ENCODE measurements at places on chromosomes 4 and X.

DNA sequence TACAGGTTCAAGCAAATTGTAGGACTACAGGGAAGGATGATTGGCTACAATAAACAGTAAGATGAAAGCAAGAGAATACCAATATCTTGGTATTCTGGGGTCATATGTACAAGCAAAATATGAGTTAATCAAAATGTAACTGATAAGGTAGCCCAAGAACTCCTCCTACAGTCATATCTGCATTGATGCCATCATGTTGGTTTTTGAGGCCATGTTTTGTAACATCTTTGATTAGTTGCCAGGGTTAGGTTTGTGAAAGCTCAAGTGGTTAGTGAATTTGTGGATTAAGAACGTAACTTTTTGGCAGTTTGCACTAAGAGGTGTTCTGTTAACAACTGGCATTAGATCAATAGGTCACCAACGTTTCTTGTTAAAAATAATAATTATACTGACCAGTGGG lies 59.6 kb downstream of the USP9X start:
- no peak for DNase-seq

DNA sequence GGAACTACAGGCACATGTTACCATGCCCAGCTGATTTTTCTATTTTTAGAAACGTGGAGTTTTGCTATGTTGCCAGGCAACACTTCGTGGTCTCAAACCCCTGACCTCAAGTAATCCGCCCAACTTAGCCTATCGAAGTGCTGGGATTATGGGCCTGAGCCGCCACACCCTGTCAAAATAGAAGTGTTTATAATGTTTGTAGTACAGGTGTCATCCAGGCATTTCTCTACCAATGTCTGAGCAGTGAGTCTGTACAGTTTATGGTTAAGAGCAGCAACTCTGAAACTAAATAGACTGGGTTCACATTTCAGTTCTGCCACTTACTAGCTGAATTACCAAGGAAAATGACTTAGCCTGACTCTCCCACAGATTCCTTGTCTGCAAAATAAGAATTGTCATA lies 460.4 kb upstream of the GALNT7 start:
- DNase-seq = no peak

GRCh38 chr4:128521156-128521555 lies 233.5 kb upstream of the PGRMC2 start:
- DNase-seq = no peak

- no peak for DNase-seq
Measured at GRCh38 chr4:152351080-152351479, 184.8 kb downstream of the FBXW7 start.

GRCh38 chrX:153378607-153379006 lies 22.5 kb downstream of the PNMA6E start:
- no peak for DNase-seq

DNA sequence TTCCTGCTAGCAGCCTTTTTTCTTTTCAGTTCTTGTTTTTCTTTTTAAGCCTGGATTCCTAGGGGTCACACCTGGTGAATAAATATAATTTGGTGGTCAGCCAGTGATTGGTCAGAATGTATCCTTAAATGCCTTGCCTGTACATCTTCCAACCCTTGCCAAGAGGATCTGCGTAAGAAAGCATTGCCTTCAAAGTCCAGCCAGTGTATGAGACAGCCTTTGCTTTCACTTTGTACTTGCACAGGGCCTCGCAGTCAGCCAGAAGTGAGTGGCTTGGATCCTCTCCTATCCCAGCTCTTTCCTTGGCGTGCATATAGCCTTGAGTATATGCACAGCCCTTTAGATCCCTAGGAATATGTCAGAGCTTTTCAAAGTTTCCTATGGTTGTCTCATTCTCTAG lies 22.2 kb downstream of the KANTR start:
- no peak for DNase-seq

DNA sequence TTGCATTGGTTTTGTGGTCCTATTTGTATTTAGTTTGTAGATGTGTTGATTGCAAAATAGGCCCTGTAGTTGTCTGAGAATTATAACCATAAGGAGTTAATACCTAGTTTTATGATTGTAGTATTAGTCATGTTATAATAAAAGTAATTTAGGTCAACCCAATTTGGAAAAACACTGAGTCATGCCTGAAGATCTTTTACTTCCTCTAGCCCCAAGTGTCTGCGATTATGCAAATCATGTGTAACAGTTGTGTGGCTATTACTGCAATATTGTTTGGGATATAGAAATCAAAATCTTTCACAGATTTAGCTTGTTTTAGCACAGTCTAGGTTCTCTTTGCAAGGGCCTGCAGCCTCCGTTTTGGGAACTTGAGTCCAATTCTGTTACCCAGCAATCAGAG lies 12.6 kb downstream of the SRD5A3 start:
- no peak for DNase-seq

- no peak for DNase-seq
Measured at GRCh38 chr4:138406876-138407275, 164.7 kb upstream of the SLC7A11 start.

- DNase-seq = no peak
Measured at GRCh38 chr4:100317032-100317864, 127.0 kb upstream of the DDIT4L start.

DNA sequence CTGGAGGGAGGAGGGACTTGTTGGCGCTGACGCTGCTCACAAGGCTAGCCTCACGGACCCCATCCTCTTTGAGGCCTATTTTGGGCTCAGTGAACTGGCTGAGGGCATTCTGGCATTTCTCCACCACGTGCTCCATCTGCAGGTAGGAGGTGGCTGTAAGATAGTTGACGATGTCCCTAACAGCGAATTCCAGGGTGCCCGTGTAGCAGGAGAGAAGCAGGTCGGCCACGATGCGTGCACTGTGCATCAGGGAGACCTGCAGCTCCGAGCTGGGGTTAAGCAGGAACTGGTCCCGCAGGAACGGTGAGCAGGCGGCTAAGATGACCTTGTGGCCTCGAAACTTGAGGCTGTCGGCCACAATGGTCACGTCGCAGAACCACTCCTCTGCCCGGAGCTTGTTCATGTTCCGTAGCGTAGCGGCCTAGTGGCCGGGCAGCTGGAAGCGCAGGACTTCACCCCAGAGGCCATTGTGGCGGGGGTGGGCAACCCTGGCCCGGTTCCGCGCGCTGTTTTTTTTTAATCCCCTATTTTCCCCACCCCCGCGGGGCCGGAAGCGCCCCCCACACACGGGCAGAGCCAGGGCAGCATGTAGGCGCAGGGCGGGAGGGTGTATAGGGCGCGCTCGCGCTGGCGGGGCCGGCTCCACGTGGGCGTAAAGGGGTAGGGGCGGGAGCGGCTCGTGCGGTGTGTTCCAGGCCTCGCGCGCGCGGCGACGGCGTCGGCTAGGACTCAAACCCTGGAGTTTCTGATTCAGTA lies 73.2 kb downstream of the UBE2K start:
- DNase-seq = no peak

DNA sequence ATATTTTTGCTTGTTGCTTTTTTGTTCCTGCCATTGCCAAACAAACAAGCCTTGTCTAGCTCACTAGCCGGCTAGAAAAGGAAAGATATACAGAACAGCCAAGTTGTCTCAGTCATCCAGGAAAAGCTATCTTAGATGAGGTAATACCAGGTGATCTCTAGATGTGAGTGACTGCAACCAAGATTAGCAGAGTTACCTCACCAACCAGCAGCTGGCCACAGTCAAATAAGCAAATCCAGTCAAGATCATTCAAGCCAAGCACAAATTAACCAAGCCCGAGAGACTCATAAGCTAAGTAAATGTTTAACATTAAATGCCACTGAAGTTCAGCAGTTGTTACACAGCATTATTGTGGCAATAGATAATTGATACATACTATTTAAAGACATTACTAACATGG lies 108.6 kb downstream of the CENPC start:
- peak; percentile 3 for DNase-seq

GRCh38 chr4:109912706-109913595 lies at the start of gene EGF:
TSS of gene EGF (plus strand) at chr4:109912883. CDS start at chr4:109913336, 453 bp downstream.
- DNase-seq = no peak

GRCh38 chr4:161949946-161950725 lies 213.7 kb downstream of the FSTL5 start:
- no peak for DNase-seq

GRCh38 chrX:24990535-24990934 lies 25.2 kb downstream of the ARX start:
- peak; percentile 37 for DNase-seq

- peak; percentile 24 for DNase-seq
Measured at GRCh38 chr4:140645614-140646412, 77.1 kb upstream of the UCP1 start.

DNA sequence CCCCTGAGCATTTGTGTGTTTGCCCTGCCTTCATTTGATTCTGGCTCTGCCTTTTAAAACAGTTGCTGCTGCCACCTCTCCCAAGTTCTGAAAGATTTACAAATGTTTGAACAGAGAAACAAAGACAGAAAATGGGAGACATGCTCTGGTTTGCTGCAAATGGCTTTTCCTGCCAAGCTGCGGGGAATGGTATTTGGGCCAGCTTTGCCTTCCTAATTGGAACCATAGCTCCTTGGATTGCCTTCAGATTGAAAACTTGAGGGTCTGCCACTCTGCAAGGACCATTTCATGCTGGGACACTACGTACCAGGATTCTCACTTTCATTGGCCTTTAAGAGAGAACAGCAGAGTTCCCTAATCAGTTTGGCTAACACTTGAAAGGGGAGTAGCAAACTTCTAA lies 74.9 kb downstream of the NHS start:
- DNase-seq = no peak

GRCh38 chrX:141838016-141838415 lies at the start of gene MAGEC3:
TSS of gene MAGEC3 (plus strand) at chrX:141838316. CDS start at chrX:141838316, 0 bp downstream.
- no peak for DNase-seq

- DNase-seq = no peak
Measured at GRCh38 chrX:15914486-15914885, 59.9 kb upstream of the AP1S2 start.

- DNase-seq = no peak
Measured at GRCh38 chr4:9800848-9801247, 19.4 kb downstream of the DRD5 start.

GRCh38 chr4:56654238-56654632 lies 26.9 kb downstream of the HOPX start:
- DNase-seq = peak; percentile 10

DNA sequence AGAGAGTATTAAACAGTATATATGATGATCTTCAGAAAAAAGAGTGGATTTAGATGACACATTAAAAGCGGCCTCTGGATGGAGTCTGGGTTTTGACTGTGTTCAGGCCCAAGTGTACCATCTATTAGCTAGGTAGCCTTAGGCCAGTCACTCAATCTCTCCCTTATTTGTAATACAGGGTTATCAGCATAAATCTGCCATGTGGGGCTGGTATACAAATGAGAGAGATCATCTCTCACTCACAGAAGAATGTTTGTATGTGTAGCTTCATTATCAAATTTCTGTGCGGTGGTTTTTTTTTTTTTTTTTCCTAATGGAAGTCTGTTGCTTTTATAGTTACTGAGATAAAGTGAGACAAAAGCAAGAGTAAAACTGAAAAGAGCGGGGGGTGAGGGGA lies 12.7 kb downstream of the SLC2A9 start:
- no peak for DNase-seq

DNA sequence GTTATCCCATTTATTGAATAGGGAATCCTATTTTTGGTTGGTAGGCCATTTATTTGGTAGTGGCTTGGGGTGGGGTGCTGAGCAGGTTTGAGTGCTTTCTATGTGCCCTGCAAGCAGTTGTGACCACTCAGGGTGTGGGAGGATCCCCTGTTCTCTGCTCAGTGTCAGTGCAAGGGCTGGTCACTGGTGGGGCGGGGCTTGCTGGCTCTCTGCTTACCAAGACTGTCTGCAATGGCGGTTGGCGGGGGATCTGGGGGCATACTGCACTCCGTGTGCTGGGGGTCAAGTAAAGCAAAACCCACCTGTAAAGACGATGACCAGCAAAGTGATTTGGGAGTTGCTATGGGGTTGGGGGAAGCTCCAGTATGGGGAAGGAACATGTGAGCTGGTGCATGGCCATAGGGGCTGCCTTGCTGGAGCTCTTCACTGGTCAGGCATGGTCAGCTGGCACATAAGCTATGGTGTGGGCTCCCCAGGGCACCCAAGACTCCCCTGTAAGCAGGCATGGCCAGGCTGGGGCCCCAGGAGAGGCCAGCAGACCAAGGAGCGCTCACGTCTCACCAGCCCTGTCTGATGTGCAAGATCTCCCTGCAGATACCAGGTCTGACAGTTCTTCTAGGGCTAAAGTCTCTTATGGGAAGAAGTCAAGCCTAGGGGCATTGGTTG lies 83.0 kb upstream of the GRXCR1 start:
- DNase-seq = no peak

- no peak for DNase-seq
Measured at GRCh38 chr4:109574931-109575804, 15.1 kb downstream of the MCUB start.

DNA sequence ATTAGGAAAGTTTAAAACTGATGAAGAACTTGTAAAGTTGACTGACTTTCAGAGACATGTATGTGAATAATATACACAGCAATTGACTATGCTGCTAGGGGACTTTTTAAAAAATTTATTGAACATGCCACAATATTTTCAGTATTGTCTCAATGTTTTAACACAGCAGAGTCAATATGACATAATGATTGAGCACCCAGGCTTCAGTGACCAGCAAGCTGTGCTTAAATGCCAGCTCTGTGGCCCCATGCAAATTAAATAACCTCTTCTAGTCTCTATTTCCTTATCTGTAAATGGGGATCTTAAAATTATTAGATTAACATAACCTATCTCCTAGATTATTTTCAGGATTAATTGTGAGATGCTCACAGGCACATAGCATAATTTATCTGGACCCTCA lies 56.8 kb upstream of the TXK start:
- DNase-seq = no peak

GRCh38 chr4:63965875-63966274 lies 443.4 kb downstream of the TECRL start:
- no peak for DNase-seq

- peak; percentile 40 for DNase-seq
Measured at GRCh38 chrX:109475174-109475891, 6.6 kb downstream of the GUCY2F start.

GRCh38 chr4:6633091-6633906 lies 7.2 kb upstream of the MRFAP1 start:
- DNase-seq = peak; percentile 5

GRCh38 chr4:1584498-1584897 lies 99.6 kb downstream of the FAM53A start:
- no peak for DNase-seq

DNA sequence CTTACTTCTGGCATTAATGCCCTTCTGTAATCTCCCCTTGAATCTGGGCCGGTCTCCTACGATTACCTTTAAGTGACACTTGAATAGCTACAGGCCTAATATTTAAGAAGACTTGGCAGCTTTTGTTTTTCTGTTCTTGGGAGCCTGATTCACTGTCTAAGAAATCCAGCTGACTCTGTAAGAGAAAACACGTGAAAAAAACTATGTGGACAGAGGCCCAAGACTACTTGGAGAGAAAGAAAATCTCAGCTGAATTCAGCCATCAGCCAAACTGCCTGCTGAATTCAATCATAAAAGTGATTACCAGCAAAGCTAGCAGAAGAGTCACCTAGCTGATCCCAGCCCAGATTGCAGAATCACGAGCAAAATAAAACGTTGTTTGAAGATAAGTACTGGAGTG lies 521.2 kb downstream of the MID1IP1 start:
- no peak for DNase-seq

- no peak for DNase-seq
Measured at GRCh38 chrX:105150557-105150956, 69.9 kb downstream of the TEX13A start.
